ENCODE measurements at places on chromosomes 6 and 20.

DNA sequence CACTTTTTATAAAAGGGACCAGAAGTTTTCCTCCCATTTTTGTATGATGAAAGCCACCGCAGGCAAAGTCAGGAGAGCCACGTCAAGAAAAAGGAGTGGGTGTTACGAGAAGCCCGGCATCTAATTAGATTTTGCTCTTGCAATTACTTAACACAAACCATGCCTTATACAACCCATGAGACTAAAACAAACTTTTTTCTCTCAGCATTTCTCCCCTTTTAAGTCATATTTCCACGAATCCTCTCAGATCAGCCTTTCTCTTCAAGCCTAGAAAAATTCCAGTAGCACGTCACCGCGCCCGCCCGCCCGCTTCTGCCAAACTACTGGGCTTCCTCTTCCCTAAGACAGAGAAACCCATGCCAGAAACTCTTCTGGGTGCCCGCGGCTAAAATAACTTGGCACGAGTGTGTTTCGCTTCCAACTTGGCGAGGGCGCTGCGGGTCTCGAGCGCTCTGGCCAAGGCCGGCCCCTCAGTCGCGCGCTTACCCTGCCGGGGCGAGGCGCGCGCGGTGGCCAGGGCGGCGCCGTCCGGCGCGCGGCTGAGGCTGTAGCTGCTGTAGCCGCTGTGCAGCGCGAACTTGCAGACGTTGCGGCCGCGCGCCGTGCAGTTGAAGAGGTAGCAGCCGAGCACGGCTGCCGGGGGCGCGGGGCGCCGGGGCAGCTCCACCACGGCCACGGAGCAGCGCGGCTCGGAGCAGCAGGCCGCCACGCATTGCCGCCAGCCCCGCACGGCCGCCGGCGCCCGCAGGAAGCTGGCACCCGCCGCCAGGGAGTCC, 1.0 kb downstream of the LRP11 start:
- peaks cover 24% of the 10 kb centered on the region for H3K27me3 ChIP-seq

GRCh38 chr6:115999235-115999634, 61.5 kb downstream of the FRK start:
- peaks cover 1% of the 10 kb centered on the region for H3K4me1 ChIP-seq
- H3K36me3 ChIP-seq, result peaks cover 3% of the 10 kb centered on the region
- no peak for DNase-seq
- no peak overlapping the region for H3K4me3 ChIP-seq

DNA sequence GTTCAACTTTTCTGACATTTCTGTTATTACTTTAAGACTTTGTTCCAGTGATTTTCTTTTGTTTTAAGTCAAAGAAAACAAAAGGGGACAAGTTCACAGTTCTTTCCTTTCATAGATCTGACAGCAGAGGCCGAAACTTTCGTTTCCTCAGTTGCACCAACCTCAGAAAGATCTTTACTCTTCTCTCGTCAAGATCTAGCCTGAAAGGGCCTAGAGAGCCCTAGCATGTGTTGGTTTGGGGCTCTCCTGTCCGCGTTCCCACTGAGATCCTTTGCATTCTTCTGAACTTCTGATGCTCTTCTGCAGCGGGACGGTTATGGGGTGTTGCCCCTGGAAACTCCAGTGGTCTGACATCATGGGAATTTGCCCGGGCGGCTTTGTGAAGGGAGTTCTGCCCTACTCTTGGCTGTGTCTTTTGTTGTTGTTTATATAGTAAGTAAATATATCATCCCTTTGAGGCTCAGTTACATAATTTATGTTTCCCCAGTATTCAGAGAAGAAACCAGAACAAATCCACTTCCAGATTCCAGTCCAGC, 129.1 kb downstream of the SASH1 start:
- H3K27ac ChIP-seq, result peak overlapping the region; percentile 7
- no peak for DNase-seq
- H3K36me3 ChIP-seq, result peaks cover 29% of the 10 kb centered on the region
- H3K4me1 ChIP-seq, result peaks cover 3% of the 10 kb centered on the region

GRCh38 chr6:137043710-137044365, 927 bp downstream of the IL20RA start:
- H3K36me3 ChIP-seq, result no peaks in the 10 kb centered on the region
- peaks cover 4% of the 10 kb centered on the region for H3K4me1 ChIP-seq
- H3K27me3 ChIP-seq, result peaks cover 61% of the 10 kb centered on the region
- DNase-seq, result peak; percentile 17
- H3K4me3 ChIP-seq, result peak overlapping the region; percentile 65
